Stimulated activated CD8-positive, alpha-beta memory T cell treated with anti-CD3 and anti-CD28 coated beads, Interleukin-7, amount 100 ng/mL, for 1 hour (primary cell): ENCODE measurements at places on chromosomes 16 and 17.

DNA sequence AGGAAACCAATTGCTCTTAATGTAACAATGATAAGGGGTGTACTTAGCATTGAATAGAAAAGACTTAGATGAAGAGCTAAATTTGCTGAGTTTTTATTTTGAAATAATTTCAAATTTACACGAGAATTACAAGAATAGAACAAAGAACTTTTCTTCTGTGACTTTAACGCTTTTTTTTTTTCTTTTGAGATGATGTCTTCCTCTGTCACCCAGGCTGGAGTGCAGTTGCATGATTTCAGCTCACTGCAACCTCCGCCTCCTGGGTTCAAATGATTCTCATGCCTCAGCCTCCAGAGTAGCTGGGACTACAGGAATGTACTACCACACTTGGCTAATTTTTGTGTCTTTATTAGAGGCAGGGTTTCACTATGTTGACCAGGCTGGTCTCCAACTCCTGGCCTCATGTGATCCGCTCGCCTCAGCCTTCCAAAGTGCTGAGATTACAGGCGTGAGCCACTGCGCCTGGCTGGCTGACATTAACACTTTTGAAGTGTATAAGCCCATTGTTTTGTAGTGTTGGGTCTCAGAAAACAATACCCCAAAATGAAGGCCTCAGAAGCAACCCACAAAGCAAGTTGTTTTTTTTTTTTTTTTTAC is 2.1 kb downstream of the TEN1 start:
- no peak for DNase-seq

DNA sequence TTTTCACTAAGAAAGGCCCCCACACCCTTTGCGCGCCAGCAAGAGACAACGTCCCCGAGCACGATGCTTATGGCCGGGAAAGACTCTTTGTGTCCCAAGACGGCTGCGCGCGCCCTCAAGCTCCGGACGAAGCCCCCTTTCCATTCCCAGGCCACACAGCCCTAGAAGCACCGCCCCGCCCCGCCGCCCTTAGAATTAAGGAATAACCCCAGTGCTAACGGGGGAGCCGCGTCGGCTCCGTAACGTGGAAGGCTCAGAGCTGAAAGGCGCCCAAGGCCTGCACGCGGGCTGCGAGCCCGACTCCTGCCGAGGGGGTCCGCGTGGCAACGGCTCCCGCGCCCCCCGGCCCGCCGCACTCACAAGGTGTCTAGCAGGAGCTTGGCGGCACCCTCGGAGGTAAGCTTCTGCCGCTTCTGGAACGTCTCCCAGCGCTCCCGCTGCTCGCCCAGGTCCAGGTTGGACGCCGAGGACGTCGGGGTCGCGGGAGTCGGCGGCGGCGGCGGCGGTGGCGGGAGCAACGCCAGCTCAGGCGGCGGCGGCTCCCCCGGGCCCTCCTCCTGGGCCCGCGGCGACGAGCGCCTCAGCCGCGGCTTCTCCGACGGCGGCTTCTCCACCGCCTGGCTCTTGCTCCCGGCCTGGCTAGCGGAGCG is 477 bp downstream of the CENPV start:
- DNase-seq: peak; percentile 2

DNA sequence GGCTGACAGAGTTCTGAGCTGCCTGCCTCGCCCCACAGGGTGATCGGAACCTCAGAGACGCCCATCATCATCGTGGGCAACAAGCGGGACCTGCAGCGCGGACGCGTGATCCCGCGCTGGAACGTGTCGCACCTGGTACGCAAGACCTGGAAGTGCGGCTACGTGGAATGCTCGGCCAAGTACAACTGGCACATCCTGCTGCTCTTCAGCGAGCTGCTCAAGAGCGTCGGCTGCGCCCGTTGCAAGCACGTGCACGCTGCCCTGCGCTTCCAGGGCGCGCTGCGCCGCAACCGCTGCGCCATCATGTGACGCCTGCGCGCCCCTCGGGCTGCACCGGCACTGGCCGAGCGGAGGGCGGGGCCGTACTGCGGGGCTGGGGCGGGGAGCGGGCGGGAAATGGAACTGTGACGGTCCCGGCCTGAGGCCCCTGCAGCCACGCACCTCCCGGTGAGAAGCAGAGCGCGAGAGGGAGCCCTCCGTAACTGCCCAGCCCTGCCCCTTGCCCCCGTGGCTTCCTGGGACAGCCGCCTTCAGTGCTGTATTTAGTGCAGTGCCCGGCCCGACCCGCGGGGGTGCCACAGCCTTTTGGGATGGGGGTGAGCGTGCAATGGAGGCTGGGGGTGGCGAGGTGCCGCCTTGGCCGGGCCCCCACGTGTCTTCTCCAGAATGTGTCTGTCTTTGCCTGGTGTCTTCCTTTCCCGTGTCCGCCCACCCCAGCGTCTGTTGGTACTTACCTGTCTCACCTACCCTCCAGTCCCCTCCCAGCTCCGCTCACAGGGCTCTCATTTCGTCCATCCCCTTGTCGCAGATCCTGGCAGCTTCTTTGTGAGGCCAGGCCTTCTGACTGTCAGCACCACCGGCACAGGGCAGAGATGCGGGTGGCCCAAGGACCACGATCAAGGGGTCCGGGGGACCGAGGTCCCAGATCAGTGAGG is 9.8 kb downstream of the RASL10B start:
- DNase-seq: no peak

- no peak for DNase-seq
Observed at GRCh38 chr16:69890892-69891282, 60.2 kb upstream of the CLEC18A start.

DNA sequence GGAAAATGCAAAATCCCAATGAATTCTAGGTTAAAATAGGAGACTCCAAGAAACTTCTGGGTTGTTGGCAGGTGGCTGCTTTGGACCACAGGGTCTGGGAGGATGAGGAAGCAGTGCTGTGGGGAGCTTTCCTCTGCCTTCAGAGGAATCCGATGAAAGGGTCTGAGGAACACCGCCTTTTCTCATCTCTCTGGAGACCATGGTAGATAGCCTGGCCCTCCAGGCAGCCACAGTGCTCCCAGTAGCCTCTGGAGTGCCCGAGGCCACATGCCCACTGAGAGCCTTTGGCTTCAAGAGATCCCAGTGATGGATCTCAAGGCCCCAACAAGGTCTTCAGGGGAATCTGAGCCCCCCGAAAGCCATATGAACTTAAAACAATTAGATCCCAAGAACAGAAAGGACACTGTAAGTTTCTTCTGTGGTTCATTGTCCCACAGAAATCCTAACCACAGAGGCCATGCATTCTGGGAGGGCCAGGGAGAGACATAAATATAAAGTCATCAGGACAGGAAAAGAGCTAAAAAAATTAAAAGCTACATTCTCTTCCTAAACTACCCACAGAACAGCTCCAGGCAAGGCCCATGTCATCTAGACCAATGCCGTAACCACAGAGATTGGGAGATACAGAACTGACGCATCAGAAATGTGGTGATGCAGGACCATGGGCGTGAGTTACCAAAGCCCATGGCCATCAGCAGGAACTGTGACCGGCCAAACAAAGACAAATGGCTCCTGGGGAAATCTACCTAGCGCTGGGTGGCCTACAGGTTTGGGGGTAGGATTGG is 24.3 kb downstream of the TK2 start:
- no peak for DNase-seq

DNA sequence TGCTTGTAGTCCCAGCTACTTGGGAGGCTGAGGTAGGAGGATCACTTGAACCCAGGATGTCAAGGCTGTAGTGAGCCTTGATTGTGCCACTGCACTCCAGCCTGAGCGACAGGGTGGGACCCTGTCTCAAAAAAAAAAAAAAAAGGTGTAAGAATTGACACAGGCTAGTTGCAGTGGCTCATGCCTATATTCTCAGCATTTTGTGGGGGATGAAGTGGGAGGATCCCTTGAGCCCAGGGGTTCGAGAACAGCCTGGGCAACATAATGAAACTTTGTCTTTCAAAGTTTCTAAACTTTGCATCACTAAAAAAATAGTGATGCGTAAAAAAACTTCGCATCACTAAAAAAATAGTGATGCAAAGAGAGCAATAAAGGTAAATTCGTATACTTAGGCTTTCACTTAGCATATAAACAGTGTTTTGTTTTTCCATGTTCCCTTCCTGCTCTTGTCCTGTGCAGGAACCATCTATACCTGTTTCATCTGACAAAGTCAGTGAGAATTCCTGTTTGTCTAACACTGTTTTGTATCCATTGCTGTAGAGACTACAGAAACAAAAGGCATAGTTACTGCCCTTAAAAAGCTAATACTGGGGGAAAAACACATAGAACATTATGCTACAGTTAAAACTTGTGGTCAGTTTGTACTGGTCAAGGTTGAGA is 32.1 kb downstream of the CTCF start:
- no peak for DNase-seq

DNA sequence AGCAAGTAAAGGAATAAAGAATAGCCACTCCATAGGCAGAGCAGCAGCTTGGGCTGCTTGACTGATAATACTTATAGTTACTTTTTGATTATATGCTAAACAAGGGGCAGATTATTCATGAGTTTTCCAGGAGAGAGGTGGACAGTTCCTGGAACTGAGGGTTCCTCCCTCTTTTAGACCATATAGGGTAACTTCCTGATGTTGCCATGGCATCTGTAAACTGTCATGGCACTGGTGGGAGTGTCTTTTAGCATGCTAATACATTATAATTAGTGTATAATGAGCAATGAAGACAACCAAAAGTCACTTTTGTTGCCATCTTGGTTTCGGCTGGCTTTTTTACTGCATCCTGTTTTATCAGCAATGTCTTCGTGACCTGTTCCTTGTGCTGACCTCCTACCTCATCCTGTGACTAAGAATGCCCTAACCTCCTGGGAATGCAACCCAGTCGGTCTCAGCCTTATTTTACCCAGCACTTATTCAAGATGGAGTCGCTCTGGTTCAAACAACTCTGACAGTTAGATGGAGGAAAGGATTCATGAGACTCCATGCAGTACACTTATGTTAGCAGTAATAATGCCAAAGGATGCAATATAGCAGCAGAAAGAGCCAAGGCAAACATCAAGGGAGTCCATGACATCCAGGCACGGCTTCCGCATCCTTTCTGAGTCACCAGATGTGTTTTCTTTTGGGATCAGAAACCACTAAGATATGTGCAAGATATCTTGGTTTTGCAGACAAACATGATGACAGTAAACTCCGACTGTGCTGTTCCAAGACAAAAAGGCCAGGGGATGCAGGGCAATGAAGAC is 55.8 kb upstream of the B4GALNT2 start:
- no peak for DNase-seq

GRCh38 chr16:84166796-84167695 is 19.8 kb downstream of the TAF1C start:
- no peak for DNase-seq

GRCh38 chr16:66660422-66661209 is 35.9 kb downstream of the CMTM4 start:
- DNase-seq: no peak

- no peak for DNase-seq
Observed at GRCh38 chr16:69012906-69013305, 92.5 kb upstream of the HAS3 start.

DNA sequence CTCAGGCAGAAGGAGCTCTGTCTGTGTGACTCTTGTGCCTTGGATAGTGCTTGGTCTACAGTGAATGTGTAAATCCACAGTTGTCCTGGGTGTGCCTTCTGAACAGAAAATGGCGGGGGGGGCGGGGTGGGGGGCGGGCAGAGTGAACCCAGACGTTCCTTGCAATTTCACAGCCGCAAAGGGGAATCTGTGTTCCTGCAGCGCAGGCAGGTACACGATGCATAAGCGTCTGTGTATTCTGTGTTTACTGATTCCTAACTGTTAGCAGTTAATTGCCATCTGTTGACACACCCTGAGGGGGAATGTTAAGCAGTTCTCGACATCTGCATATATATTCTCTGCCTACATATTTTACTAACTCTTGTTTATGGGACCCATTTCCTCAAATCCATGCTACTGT is 123.5 kb upstream of the ZFHX3 start:
- DNase-seq: no peak

DNA sequence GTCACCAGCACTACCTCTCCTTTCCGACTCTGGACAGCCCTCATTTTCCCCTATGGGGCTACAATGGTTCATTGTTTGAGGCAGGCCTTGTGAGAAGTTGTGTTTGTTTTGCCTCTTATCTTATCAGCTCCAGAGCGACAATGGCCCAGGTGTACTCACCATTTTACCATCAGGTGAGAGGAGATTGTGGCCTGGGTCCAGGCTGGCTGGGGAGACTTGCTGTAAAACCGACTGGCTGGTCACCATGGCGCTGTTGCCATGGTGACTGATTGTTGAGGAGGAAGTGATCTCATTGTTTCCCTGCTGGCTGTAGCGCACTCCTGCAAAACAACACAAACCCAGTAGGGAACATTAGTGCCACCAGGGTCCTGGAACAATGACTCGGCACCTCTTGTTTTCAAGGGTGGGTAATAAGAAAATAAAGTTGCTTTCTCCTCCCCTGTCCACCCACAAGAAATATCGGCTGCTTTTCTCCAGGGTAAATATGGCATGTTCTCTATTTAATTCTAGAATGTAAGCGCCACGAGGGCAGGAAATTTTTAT is 34.4 kb downstream of the HNF1B start:
- DNase-seq: no peak

DNA sequence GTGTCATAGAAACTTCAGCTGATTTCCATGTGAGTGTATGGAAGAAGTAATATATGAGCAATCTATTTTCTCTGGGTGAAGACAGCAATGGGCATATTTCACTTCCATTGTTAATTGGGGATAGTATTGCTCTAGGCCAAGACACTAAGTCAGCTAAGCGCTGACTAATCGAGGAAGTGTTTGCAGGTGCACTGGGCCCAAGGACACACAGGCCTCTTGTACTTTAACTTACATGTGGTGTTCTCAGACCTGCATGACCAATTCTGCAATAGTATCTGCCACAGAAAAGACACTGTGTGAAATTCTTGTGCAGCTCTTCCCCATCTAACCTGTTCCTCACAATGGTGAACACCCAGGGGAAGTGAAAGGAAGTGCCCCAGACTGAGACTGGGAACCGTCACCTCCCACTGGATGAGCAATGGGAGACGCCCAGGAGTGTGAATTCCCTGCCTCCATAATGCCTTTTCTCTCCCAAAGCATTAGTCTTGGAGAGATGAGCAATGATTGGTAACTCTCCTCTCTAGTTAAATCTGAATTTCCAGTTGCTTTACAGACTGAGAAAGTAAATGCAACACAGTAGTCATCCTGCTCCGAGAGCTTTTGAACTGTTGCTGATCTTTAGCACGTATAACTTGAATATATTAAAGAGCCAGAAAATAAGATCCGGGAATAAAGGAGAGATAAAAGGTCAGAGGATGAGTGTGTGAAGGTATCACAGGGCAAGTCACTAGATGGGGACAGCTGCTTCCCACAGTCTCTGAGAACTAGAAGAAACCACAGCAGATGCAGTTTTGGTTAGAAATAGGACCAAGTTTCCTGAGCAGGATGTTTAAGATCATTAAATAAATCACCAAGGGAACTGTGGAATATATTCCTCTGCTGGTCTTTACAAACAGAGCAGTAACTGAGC is 82.6 kb downstream of the CDK5R1 start:
- no peak for DNase-seq
